ENCODE measurements at places on chromosomes 7 and 10.

GRCh38 chr10:131897297-131897899 lies 3.4 kb upstream of the PPP2R2D start:
- no peak for DNase-seq

DNA sequence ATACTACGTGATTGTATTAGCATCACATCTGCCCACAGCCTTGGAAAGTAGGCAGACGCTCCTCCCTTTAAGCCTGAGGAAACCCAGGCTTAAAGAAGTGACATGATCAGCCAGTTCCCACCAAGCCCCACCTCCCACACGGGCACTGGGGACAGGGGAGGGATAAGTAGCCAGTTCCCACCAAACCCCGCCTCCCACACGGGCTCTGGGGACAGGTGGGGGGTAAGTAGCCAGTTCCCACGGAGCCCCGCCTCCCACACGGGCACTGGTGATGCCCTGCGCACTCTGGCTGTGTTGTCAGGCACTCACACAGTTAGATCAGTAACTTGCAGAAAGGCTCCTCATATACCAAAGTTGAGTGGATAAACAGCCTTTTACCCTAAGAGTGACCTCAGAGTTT lies 606.8 kb downstream of the PTPRN2 start:
- DNase-seq, result no peak

DNA sequence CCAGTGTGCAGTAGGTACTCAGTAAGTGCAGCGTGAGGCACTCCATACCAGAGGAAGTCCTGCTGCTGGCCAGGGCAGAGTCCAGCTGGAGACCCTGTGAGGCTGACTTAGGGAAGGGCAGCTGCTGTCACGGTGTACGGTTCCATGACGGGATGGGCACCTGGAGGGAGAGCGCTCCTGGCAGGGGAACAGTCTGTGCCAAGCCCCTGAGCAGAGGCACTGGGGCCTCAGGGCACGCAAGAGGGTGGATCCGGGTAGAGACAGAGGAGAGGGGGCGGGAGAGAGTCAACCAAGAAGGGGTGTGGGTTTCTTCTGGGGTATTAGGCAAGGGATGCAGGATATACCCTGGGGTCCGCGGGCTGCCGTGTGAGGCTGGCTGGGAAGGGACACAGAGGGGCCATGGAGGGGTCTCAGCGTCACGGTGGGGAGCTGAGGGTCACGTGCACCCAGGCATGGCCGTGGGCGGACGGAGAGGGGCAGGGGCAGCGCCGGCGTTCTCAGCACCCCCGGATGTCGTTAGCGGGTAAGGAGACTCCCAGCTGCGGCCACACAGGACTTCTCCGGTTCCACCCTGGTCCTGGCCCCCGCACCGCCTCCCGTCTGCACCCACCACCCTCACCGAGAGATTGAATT lies 70.5 kb downstream of the MICALL2 start:
- no peak for DNase-seq

DNA sequence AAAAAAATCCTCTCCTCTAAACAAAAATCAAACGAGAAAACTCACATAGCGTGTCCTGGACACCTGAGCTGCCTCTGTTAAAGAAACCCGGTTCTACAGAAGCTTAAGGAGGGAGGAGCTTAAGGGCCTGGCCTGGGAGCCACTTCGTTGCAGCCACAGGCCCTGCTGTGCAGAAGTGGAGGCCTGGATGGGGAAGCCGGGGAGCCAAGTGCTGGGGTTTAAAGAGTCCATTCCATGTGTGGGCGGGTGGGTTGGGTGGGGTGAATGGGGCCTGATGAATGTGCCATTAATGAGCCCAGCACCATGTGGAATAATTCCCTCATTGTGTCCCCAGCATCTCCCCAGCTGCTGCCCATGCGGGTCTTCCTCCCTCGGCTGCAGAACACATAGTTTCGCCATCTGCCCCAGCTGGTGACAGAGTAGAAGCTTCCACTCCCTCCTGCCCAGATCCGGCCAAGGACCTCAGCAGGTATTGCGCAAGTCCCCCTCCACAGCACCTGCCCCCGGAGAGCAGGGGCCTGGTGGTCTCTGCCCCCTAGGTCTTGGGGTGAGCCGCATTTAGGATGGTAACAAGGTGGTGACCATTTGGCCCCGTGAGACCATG lies 127.8 kb upstream of the BTBD16 start:
- DNase-seq, result no peak

DNA sequence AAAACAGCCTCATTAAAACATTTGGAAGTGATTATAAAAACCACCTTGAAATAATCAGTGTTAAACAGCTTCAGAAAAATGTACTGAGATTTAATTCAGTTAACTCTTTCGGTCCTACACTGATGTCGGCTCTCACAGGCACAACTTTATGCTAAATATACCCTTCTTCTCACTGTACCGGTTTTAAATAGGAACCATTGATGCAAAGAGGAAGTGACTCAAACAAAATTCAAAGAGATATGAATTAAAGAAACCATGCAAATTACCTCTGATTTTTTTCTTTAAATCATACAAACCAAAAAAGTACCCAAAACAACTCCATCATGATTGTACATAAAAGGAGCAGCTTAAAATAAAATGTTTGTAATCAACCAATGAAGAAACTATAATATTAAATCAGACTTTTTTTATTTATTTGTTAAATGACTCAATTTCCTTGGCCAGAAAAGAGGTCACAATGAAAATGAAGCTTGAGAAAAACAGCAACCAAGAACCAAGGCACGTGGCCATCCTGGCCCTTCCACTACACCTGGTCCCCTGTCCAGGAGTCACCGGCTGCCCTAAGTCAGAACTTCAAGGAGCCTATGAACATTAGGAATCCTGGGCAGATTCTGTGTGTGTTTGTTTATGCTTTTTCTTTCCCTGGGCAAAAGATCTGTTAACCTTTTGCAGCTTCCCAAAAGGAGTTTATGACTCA lies 73.0 kb upstream of the CABCOCO1 start:
- DNase-seq, result peak; percentile 14

DNA sequence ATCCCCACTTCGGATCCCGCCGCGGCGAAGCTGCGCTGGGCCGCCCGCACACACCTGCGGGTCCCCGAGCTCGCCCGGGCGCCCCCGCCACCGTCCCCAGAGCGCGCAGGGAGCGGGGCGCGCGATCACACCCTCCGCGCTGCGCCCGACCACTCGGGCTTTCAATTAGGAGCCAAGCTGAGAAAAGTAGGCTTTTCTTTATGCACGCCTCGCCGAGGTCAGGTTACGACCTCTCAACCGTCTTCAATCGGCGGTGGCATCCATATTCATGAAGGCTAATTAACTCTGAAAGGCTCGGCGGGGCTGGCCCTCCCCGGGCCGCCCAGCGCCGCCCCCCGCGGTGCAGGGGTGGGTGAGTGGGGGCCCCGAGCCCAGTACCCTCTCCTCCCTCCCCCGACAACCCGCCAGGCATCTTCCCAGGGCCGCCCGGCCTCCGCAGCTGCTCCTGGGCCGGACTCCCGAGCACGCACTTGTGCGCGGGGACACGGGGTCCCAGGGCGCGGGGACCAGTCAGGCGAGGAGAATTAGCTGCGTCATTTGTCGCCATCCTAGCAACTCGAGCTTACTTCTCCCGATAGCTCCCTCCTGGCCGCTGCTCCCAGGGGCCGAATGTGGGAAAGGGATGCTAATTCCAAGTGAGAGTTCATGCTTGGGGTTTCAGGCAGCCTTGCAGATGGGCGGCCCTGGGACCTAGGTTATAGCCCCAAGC lies 155.5 kb upstream of the LYZL2 start:
- peak; percentile 74 for DNase-seq

DNA sequence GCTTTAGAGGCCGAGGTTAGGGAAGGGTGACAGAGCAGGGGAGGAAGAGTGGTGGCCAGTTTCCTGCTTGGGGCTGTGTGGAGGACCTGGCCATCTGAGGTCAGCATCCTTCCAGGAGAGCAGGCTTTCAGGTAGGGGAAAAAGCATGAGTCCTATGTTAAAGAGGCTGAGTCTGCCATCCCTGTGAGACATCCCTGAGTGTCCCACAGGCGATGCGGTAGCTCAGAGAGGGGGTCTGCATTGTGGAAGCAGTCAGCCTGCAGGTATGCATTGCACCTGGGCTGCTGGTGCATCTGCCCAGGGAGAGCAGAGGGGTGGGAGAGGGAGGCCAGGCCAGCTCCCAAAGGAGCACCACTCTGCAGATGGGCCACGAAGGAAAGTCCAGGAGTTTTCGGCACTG lies 282.1 kb upstream of the ZNF32 start:
- DNase-seq, result no peak

- DNase-seq, result peak; percentile 67
These were observed 22.8 kb upstream of the OSBPL3 start for GRCh38 chr7:25002786-25003185.

- DNase-seq, result no peak
These were observed 713 bp downstream of the IMMP2L start for GRCh38 chr7:111561654-111561903.

GRCh38 chr7:96331775-96332174 lies 9.9 kb upstream of the SLC25A13 start:
- no peak for DNase-seq

DNA sequence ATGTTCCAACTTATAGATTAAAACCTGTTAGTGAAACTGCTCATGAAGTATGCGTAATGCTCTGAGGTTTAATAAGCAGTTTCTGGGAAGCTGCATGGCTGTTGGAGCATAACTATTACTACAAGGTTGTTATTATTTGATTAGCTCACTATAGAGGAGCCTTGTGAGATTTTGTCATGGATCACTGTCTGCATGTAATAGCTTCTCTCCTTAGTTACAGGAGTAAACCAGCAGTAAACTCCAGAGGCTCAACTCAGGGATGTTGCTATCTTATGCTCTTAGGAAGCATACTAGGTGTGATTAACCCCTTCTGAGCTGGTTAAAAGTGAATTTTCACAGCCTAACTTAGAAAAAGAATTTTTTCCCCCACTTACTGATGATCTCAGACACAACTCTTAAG lies 63.6 kb upstream of the IFRD1 start:
- no peak for DNase-seq

Data from fibroblast of skin of right biceps (primary cell).